Fibroblast of villous mesenchyme (primary cell): ENCODE measurements at places on chromosomes 4 and X.

DNA sequence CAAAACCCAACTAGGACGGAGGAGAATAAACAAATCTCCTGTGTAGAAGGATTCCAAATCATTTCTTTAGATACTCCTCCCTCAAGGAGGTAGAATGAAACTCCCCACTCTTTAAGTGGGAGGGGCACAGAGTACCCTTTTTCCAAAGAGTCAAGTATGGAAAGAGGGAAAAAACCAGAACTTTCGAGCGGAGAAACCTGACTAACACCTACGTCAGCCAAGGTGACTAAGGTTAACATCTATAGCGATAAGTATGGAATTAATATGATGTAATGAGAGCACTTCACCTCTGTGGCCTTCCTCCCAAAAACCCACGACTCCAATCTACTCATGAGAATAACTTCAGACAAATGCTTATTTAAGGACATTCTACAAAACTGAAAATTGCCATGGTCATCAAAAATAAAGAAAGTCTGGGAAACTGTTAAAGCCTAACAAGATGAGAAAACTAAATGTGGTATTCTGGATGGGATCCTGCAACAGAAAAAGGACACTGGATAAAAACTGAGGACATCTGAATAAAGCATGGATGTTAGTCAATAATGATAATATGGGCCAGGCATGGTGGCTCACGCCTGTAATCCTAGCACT, 157.0 kb upstream of the MAP3K15 start:
- DNase-seq, result no peak

DNA sequence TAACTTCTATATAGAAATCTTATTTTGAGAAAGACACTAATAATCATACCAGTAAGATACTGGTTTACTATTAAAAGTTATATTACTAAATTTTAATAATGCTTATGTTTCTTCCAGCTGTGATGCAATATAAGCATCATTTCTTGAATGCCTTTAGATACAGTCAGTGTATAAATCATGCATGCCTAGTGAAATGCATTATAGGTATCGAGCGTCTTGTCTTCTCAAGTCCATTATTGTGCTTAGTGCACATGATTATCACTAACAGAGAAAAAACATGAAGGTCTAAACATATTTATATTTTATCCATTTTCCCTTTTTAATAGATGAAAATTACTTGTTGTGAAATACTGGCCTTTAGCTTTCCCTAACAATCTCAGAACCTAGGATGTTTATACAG, 1021.5 kb upstream of the AGA start:
- no peak for DNase-seq

- no peak for DNase-seq
These were observed 112.1 kb downstream of the NR3C2 start for GRCh38 chr4:148330161-148330560.

GRCh38 chr4:5708449-5709206, at the start of gene EVC2:
Gene EVC2 (minus strand): TSS chr4:5708559. CDS start chr4:5708513, 46 bp downstream.
- peak; percentile 68 for DNase-seq

- peak; percentile 39 for DNase-seq
These were observed 54.5 kb upstream of the C1QTNF7 start for GRCh38 chr4:15373363-15373762.

- DNase-seq, result no peak
These were observed 69.8 kb downstream of the HAUS3 start for GRCh38 chr4:2172161-2172560.

GRCh38 chr4:166675411-166675810, 558.9 kb downstream of the SPOCK3 start:
- peak; percentile 51 for DNase-seq

DNA sequence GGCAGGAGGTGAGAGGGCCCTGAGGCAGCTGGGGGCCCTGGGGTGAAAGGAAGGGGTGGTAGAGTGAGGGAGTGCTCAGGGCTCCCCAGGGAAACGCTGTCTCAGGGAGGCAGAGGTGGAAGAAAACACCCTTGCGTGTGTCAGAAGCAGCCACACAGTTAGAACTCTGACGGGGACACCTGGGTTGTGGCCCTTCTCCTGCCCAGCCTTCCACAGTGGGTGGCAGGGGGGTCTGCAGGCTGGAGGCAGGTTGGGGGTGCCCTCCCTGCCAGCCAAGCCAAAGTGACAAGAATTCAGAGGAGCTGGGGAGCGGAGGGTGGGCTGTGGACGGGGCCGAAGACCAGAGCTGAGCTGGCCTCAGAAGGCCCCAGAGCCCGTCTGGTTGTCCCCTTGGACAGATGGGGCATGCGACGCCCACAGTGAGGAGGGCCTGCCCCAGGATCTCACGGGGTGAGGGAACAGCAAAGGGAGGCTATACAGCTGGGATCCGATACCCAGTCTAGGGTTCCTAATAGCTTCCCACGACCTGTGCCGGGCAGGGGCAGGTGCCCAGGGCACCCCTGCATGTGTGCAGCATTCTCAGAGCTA, 105.2 kb upstream of the ADRA2C start:
- no peak for DNase-seq
